ENCODE measurements at places on chromosomes 16 and 17.
A peak's percentile ranks its signal among the peaks of the same experiment; 100 is the strongest.

DNA sequence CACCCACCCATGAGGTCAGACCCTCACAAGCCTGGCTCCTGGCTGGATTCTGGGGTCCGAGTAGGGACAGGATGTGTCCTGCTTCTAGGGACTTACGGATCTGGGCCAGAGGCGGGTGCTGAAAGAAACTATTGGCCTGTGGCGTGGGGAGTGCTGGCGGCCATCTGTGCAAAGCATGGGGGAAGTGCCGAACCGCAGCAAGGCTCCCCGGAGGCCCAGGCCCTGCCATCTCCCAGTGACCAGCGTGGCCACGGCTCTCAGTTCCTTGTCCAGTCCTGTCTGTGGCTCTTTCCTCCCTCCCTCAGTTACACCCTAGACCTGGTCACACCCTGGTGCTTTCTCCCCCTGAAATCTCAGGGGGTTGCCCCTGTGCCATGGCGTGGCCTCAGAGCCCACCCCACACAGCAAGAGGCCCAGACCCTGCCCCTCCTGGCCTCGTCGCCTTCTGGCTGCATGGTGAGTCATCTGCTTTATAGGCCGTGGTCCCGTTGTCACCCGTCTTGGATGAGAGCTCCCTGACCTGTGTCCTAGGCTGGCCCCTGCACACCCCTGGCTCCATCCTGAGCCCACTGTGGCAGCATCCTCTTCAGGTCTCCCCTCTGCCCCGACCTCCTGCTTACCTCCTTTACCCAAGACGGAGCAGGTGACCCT, 54.5 kb downstream of the PRMT7 start:
- no peak for DNase-seq

DNA sequence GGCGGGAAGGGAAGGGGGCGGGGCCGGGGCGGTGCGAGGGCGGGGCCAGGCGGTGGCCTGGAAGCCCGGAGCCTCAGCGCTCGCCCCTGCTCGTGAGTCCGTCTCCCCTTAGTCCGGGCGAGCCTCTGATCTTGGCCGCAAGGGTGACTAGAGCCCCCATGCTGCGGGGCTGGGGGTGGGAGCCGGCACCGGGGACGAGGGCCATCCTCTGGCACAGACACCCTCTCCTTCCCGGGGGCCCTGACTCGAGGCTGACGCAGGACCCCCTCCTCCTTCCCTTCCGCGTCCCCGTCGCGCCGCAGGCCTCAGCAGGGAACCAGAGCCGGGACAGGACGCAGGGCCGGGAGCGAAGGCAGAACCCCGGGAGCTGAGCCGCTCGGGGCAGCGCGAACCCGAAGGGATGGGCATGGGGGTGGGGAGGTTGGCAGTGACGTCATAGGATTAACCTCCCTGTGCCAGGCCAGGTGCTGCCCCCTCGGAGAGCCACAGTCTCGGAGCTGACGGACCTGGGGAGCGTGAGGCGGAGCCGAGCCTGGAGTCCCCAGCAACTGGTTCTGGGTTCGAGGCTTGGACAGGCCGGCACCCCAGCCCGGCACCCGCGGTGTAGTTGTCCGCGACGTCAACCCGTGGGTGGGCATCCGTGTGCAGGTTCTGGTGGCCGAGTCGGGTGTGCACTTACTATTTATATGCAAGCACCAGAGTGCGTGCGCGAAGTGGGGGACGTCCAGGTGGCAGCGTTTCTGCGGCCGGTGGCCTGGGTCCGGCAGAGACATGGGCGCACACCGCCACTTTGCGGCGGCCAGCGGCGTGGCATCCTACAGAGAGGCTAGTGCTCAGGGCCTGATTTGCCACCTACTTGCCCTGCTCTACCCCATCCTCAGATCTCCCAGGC, 503 bp upstream of the PLCD3 start:
- no peak for DNase-seq

DNA sequence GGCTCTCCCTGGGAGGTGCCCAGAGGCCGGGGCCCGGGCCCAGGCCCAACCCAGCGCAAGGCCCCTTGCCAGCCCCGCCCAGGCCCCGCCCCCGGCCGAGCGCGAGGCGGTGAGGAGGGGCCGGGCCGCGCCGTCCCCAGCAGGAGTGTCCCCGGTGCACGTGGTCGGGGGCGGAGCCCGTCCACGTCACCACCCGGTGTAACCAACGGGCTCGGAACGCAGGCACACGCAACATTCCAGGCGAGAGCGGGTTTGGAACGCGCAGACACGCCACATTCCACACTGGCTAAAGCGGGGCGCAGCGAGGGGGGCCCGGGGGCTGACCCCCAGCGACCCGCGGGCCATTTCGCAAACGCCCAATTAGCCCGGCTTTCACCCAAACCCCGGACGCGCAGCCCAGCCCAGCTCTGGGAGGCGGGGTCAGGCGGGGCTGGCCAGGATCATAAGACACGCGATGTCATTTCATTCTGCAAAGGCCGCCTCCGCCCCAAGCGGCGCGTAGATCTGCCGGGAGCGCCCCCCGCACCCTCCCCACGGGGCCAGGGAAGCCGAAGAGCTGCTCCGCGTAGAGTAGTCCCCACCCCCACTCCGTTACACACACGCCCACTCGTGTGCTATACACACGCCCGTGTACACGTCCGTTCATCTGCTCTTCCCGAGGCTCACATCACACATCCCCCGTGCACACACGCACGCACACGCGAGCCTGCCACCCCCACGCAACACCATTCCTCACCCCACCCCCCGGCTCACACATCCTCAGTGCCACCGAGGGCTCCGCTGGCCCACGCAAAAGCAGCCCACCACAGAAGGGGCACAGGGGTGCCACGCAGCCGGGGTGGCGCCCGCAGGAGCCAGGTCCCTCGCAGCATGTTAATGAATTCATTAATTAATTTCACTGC, 1.0 kb downstream of the MNT start:
- no peak for DNase-seq

GRCh38 chr16:69412287-69412686, 12.1 kb upstream of the CYB5B start:
- no peak for DNase-seq

DNA sequence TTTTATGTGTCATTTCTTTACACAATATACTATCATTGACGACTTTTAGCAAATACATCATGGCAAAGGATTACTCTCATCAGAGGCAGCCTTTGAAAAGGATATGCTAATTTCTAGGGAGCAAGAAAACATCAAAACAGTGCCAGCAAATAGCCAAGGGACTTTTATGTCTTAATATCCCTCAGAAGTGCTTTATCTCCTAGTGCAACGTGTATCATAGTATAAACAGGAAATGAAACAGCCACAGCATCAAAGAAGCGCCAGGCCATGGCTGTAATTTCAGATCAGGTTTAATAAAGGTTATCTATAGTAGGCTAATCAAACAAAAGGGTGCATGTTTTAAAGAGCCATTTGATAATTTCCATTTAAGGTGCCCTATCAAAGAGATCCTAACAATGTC, 159.9 kb downstream of the AXIN2 start:
- DNase-seq, result no peak

GRCh38 chr17:55664287-55664686, 58.4 kb downstream of the TMEM100 start:
- DNase-seq, result no peak

DNA sequence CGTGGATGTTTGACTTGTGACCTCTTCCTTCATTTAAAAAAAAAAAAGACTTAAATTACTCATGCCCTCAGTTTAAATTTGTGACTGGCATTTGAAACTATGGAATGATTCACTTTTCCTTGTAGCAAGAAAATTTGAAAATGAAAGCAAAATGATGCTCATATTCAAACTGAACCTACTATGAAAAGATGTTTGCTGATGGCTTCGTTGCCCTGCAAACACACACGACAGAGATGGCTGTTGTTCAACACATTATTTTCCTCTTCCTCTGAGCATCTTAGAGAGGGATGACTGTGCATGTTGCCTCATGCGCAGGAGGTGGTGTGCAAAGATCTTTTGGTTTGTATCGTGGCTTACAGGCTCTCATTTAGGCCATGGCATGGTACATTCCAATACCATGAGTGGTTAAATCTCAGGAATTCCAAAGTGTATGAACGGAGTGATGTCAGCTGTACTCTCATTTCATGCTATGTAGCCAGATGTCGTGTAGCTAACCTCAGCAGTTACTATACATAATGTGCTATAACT, 164.5 kb downstream of the PRKCA start:
- peak; percentile 98 for DNase-seq

DNA sequence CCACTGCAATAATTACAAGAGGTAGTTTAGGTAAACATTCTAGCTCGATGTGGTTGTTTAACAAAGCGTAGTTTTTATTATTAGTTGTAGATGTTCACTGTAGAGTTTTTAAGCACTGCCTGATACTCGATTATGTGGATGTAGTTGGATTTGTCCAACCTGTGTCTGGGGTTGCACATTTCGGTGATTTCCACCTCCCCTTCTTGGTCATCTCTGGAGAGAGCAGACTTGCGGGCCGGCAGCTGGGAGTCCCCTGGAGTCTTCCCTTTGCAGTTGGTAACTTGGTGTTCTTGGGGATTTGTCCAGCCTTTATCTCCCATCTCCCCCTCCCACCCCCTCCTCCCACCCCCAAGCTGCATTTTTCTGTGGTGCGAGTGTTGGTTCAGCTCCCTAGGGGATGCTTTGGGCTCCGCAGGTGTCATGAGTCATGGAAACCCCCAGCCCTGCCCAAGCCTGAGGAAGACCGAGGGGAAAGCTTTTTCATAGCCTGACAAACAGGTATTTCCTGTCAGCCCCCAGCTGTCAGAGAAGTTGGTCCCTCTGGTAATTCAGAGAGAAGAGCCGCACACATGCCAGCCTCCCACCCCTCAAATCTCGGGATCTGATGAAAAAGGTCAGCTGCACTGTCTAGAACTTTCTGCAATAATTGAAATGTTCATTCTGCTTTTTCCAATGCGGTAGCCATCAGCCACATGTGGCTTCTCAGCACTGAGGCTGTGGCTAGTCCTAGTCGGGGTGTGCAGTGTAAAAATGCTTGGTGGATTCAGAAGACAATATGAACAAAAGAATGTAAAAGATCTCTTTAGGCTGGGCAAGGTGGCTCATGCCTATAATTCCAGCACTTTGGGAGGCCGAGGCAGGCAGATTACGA, 50.3 kb downstream of the KSR1 start:
- DNase-seq, result no peak

DNA sequence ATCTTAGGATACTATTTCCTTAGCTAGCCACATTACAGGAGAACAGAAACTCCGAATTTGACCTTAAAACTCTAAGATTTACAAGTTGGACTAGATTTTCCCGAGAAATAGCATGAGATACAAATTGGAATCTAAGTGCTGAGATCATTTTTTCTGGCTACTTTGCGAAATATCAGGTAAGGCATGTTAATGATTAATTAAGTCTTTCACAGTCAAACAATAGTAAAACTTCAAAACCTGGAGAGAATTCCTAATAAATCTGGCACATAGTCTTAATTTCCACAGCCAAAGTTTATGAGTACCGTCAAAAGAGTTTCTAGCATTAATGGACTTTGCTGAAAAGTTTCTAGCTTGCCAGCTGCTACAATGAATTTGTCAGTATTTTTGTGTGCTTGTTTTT, 379.5 kb upstream of the TOM1L1 start:
- DNase-seq, result no peak

DNA sequence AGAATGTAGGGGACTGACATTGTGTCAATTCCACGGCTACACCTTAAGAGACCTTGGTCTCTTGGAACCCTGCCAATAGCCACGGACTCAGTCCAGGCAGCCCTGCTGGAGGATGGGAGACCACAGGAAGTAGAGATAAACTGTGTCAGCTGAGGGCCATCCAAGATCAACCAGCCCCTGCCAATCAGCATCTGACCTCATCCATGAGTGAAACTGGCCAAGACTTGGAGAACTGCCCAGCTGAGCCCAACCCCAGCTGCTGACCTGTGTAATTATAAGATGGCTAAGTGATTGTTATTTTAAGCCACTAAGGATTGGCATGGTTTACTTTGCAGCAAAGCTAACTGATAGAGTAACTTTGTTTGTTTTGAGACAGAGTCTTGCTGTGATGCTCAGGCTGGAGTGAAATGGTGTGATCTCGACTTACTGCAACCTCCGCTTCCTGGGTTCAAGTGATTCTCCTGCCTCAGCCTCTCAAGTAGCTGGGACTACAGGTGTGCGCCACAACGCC, 13.3 kb upstream of the YWHAE start:
- peak; percentile 79 for DNase-seq

GRCh38 chr17:41680426-41681040, 8.2 kb upstream of the EIF1 start:
- DNase-seq, result no peak

All from epithelial cell of proximal tubule (primary cell).